ENCODE measurements at places on chromosomes 7 and 10.

- DNase-seq: no peak
These were observed 3.5 kb downstream of the STK31 start for GRCh38 chr7:23713285-23714149.

DNA sequence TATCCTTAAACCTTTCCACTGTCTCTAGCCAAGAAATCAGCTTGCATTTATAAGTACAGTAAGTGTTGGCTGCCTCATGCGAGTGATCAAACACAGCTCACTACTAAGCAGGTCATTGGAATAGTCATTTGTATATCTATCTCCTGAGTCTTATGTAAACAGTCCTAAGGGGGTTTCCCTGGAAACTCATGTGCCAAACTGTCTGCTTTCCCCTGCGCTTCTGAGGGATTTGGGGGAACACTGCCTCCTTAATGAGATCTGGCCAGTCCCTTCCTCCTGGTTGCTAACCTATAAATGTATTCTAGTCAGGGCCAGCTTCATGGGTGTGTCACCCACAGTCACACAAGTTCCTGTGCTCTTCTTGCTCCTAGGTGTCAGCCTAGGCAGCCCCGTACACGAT lies 133.1 kb downstream of the CD36 start:
- DNase-seq: no peak

DNA sequence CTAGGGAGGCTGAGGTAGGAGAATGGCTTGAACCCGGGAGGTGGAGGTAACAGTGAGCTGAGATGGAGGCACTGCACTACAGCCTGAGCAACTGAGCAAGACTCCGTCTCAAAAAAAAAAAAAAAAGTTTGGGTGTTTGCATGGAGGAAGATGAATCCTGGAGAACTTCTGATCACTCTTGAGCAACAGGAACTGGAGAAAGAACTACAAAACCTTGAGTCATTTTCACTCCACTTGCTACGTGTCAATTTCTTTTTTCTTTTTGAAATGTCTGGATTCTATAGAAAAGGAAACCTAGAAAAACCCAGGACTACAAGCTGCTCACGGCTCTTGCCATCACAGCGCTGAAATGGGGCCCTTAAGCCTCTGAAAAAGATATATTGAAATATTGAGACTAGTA lies 189.6 kb upstream of the NRP1 start:
- no peak for DNase-seq

- no peak for DNase-seq
These were observed 2.3 kb downstream of the CALU start for GRCh38 chr7:128741491-128741890.

GRCh38 chr7:110573862-110574528 lies 516.9 kb upstream of the LRRN3 start:
- DNase-seq: no peak

DNA sequence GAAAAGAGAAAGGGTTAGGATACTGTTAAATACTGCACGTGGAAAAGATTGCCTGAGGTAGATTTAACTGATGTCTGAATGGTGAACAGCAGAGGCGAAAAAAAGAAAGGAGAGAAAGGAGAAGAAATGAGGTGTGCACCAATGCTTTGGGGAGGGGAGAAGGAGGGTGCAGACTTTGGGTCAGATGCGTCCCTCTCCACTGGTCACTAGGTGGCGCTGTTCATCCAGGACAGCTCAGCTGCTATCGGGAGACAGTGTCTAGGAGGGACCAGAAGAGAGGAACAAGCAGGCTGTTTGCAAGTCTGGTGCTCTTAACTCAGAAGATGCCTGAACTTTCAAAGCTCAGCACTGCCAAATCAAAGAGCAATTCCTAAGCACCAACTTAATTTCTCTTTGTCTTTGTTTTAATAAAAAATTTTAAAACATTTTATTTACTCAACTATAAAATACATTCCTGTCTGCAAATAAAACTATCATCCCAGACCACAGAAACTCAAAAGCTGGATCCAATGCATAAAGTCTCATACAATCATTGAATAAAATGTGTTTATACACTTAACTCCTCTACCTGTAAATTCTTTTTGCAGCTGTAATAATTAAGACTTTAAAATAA lies 83.9 kb upstream of the PDLIM1 start:
- DNase-seq: peak; percentile 28

DNA sequence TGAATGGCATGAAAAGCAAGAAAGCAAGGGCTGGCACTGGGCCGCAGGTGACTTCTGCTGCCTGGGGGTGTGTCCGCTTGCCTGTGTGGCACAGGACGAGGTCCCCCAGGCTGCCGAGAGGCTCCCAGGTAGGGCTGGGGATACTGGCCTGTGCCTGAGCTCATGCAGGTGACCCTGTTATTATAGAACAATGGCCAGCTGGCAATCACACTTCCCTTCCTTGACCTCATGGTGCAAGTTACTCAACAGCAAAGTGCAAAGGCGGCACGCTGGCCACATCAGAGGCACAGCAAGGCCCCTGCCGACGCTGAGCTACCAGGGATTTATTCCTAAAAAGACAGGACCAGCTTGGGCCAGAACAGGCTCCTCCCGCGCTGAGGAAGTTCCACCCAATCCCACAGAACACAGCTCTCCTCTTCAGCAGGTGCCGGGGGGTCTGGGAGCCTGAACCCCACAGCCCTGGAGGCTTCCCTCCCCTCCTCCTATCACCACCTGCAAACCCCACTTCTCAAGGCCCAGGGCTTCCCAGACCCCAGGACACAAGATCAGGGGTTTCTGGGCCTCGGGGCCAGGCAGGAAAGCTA lies 1.4 kb upstream of the ADAM8 start:
- no peak for DNase-seq

DNA sequence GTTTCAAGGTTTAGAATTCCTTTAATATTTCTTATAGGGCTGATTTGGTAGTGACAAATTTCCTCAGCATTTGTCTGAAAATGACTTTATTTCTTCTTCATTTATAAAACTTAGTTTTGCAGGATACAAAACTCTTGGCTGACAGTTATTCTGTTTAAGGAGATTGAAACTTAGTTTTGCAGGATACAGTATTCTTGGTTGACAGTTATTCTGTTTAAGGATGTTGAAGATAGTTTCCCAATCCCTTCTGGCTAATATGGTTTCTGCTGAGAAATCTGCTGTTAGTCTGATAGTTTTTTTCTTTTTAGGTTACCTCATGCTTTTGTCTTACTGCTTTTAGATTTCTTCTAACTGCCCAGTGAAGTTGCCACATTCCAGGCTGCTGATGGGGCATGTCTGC lies 186.8 kb downstream of the ITGB1 start:
- no peak for DNase-seq

All from stimulated activated CD8-positive, alpha-beta memory T cell treated with anti-CD3 and anti-CD28 coated beads, Interleukin-15, amount 100 ng/mL, for 24 hours (primary cell).